ENCODE measurements at places on chromosomes 11 and 22.

- no peak for DNase-seq
Observed at GRCh38 chr11:115848080-115848479, 343.9 kb upstream of the CADM1 start.

DNA sequence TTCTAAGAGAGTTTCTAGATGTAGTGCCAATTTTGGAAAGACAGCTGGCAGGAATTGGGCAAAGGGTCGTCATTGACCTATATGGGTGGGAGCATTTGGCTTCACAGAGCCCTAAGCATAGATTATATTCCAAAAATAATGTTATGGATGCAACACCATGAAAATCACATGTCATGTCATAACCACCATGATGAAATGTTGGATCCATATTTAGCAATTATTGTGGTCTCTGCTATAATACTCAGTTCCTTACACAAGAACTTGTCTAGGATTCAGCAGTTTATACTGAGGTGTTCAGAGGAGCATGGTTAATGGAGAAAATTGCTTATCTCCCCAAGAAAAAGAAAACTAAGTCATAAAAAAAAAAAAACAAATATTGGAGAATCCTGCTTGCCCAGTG is 31.6 kb downstream of the NTM start:
- no peak for DNase-seq

DNA sequence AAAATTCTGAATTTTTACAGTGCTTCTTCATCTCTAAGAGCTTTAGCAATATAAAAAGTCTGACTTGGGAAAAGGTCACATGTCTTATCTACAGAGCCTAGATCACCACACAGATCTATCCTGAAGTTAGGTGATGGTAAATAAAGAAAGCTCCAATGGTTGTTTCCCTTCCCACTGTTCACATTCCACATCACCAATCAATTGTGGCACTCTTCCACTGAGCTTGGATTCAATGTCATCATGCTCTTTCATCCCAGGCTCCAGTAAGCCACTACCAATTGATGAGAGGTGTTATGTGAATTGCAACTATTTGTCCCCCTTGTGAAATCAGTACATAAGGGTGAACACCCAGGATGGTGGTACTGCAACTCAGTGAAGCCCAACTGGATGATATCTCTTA is 47.8 kb downstream of the ALG9 start:
- no peak for DNase-seq

DNA sequence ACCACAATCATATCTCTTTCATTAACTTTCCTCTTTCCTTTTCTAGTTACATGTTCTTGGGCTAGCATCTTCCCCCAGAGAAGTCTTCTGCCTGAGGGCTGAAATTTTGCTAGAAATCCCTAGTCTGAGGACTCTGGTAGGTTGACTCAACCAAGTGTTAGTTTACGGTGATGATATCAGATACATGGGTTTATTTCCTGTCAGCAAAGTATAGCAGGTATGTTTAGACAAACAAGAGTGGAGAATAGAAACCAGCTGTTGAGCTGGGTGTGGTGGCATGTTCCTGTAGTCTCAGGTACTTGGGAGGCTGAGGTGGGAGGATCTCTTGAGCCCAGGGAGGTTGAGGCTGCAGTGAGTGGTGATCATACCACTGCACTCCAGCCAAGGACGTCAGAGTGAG is 11.2 kb downstream of the FOLR1 start:
- no peak for DNase-seq

GRCh38 chr22:28029201-28029948 is 110.3 kb upstream of the PITPNB start:
- DNase-seq = no peak

DNA sequence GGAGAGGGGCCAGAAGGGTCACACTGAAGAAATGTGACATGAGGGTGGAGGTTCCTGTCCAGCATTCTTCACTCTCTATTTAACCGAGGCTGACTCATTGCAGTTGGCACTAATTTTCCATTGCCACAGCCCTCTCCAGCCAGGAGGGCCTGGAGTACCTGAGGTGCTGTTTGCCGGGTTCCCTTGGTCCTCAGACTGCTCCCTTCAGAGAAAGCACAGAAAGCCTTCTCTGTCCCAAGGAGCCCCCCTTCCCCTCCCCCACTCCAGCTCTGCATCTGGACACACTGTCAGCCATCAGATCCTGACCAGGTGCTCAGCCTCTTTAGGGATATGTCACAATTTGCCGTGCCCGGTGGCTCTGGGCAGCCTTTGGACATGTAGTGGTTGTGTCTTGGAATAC is 3.2 kb upstream of the C11orf91 start:
- no peak for DNase-seq

GRCh38 chr11:28098257-28098656 is 9.7 kb downstream of the KIF18A start:
- no peak for DNase-seq

DNA sequence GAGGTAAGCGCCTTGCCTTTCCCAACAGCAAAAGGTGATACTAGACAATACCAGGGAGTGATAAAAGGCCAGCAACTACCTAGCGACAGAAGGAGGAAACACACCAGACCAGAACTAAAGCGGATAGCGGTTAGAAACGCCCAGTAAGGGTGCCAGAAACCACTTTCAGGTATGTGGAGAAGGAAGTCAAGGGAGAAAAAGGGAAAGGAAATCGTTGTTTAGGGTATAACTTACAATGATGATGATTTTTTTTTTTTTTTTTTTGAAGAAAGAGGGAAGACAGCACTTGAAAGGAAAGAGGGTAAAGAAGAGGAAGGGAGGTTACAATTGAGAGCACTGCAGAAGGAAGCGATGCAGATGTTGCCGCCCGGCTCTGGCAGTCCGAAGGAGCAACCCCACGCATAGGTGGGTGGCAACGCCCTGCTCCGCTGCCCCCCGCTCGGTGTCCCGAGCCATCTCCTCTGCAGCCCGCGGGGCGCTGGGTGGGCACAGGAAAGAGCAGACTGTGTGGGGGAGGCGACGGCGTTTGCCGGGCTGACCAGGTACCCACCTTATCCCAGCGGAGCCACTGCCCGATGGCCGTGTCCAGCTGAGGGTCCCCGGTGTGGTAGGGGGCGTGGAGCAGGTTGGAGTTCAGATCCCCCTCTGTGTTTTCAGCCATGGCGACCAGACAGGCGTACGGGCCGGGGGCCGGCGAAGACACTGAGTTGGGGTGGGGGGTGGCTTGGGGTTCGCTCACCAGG is 561 bp downstream of the PGM2L1 start:
- peak; percentile 27 for DNase-seq

- DNase-seq = no peak
Observed at GRCh38 chr11:57499983-57500461, 15.5 kb downstream of the SLC43A1 start.

- peak; percentile 41 for DNase-seq
Observed at GRCh38 chr11:12175694-12176241, 65.4 kb downstream of the MICAL2 start.

DNA sequence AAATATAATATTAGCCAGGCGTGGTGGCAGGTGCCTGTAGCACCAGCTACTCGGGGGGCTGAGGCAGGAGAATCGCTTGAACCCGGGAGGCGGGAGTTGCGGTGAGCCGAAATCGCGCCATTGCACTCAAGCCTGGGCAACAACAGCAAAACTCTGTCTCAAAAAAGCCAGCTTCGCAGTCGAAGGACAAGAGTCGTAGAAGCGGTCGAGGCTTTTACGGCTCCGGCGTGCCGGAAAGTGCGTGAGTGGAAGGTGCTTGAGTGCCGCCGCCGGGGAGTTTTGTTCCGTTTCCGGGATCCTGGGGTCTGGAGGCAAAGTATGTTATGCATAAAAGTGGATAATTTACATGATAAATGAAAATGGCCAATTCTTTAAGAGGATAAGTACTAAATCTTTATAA is 43.6 kb downstream of the SYN3 start:
- DNase-seq = no peak

DNA sequence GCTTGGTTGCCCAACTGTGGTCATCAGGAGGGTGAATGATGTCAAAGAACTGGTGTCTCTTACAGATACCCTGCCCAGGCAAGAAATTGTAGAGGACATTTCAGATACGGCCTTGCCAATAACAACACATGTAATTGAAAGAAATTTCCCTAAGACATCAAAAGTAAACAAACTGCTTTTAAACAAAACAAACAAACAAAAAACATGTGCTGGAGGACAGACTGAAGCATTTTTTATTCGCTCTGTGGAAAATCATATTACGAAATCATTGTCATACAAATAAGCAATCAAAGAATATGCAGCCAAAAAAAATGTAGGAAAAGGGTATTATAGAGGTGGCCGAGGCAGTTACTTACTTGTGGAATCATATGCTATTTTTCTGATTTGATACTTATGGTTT is 52.1 kb upstream of the MYEOV start:
- DNase-seq = no peak

- DNase-seq = no peak
Observed at GRCh38 chr11:79471071-79471844, 30.4 kb upstream of the TENM4 start.

DNA sequence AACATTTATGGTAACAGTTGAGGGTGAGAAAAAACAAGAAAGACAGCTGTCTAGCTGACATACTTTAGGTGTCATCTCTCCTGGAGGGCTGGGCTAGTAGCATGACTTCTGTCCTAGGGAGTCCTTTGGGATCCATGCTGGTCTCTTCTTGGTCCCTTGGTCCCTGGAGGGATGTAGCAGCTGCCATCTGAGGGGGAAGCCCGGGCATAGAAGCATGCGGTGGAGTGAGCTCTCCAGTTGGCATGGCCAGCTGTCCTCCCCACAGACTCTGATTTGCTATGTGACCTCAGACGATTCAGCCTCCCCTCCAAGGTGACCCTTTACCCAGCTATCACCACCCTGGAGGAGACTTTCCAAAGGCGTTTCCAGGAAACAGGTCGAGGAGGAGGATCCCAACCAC is 28.7 kb downstream of the POU2F3 start:
- DNase-seq = no peak

GRCh38 chr11:82890936-82891335 is 9.3 kb downstream of the PRCP start:
- no peak for DNase-seq

GRCh38 chr11:9797300-9797699 is 133.4 kb downstream of the SWAP70 start:
- no peak for DNase-seq

DNA sequence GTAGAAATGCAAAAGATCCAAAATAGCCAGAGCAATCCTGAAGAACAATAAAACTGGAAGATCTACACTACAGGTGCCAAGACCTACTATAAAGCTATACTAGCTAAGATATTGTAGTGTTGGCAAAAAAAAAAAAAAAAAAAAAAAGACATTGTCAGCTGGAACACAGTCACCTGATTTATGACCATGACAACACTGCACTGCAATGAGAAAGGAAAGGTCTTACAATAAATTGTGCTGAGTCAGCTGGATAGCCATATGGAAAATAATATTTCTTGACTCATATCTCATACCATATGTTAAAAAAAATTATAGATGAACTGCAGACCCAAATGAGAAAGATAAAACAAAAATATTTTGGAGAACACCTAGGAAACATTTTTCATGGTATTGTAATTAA is 3.1 kb upstream of the PANX3 start:
- DNase-seq = no peak

DNA sequence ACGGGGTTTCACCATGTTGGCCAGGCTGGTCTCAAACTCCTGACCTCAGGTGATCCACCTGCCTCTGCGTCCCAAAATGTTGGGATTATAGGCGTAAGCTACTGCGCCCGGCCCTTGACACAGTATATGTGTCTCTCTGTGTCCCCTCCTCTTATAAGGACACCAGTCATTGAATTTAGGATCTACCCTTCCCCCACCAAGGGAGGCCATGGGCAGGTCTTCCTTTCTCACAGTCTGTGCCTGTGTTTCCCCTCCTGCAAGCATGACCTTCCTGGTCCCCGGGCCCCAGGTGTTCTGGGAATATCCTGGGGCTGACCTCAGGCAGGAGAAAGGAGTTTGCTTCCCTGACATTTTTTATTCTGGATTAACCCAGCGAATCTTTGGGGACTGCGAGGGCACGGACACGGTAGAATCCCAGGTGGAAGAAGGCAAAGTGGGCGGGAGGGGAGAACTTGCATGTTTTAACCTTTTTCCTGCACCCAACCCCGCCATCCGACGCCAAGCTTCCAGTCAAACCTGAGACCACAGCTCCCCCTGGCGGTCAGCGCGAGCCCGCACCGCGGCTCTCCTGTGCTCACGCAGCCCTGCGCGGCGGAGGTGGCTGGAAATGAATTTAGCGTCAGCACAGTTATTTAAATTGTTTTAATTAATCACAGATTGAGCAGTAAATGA is 42.1 kb upstream of the ISX start:
- peak; percentile 67 for DNase-seq

DNA sequence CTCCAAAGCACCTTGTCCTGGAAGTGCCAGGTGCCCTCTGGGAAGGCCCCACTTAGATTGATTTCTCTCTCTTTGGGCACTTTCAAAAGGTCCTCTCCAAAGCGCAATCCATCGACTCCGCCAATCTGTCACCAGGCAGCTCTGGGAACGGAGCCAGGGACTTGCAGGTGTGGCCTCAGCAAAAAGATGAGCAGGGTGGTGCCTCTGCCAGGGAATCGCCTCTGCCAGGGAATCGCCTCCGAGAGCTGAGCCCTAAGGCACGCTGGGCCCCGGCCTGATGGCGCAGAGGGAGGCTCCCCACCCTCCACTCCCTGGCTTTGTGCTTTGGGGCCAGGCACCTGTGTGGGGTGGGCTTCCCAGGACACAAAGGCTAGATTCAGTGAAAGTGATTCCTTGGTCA is 1391.3 kb downstream of the TBC1D22A start:
- DNase-seq = no peak

DNA sequence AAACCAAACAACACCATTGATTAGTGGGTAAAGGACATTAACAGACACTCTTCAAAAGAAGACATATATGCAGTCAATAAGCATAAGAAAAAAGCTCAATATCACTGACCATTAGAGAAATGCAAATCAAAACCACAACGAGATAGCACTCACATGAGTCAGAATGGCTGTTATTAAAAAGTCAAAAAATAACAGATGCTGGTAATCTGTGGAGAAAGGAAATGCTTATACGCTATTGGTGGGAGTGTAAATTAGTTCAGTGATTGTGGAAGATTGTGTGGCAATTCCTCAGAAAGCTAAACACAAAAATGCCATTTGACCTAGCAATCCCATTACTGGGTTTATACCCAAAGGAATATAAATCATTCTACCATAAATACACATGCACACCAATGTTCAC is 182.6 kb downstream of the TRPC6 start:
- no peak for DNase-seq

DNA sequence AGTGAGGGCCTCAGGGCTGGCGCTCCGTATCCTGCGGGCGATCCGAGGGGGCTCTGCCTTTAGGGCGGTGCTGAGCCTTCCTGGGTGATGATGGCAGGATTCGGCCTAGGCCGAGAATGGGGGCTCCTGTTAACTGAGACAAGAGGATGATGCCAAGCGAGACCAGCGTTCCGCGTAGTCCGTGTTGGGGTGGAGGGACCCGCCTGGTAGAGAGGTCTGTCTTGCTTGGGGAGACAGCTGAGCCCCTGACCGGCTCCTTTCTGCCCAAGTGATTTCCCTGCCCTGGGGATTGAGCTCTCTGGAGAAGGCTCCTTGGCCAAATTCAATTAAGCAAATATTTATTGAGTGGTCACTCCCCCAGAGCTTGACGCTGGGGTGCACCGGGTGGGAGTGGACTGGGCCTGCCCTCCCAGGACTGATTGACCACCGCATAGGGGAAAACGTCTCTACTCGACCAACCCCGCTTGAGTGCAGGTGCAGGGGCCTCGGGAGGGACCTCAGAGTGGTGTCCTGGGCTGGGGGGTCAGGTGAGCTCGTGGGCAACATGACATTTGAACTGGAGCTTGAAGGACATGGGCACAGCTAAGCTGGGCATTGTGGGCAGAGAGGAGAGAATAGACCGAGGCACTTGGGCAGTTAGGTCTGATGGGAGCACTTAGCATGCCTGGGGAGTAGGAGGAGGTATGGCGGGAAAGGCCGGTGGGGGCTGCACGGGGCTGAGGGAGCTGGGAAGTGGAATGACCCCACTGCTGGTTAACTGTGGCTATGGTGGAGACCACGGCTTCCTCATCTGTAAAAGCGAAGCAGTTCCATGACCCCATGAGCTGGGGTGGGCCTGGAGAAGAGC is 1.1 kb downstream of the GNAZ start:
- DNase-seq = no peak

Data from stimulated activated CD4-positive, alpha-beta T cell treated with anti-CD3 and anti-CD28 coated beads, Interleukin-2, amount 100 ng/mL, for 24 hours (primary cell).